ENCODE measurements at places on chromosomes 3 and 15.

DNA sequence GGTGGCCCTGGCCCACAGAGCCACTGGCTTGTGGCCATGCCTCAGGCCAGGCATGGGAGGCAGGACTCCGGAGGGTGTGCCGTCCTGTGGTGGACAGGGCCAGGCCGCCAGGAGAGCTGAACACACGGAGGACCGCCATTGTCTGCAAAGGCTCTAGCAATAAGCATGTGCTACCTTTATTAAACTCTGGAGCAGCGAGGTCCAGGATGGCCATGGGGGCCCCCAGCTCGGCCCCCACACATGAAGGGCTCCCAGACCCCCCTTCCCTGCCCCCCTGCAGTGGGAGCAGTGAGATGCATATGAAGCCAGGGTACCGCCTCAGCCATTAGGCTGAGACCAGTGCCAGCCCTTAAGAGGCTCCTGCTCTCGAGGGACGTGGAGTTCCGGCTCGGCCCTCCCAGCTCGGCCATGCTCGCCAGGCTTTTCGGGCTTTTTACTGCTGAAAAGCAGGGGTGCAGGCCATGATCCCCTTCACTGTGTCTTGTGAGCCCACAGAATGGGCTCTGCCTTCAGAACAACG, 2.7 kb downstream of the AMIGO3 start:
- peak; percentile 26 for DNase-seq

GRCh38 chr3:145953316-145953715, 207.7 kb downstream of the PLOD2 start:
- no peak for DNase-seq

DNA sequence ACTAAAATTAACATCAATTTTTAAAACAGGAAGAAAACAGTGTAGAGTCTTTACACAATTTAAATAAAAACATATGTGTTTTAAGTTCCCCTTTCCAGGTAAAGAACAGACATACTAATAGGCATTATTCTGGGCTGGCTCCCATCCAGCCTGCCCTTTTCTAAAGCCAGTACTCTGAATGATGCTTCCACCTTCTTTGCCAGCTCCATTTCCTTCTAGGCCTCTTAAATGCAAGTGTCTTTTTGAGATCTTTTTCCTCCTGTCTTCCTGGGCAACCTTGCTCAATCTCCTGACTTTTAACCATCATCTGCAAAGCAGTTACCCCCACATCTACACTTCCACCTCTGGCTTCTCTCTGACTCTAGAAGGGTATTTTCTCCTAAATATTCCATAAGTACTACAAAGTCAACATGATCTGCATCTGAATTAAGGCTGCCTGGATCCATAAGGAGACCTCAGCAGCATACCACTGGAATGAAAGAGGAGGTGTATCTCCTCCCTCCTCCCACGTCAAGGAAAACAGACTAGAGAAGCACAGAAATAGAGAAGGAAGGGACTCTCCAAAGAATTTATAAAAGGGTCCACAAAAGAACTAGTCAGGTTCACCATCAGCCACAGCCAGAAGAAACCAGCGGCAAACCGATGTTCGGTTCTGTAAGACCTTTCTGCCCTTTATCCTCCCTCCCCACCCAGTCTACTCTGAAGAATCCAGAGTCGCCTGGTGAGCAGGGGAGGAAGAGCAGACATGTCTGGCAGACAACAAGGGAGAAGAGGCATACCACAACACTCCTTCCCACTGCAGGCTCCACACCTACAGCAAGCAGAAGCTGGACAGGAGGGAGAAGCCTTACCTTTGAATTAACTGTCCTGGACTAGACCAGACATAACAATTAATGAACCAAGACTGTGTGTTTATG, 47.1 kb downstream of the GOLIM4 start:
- no peak for DNase-seq

- DNase-seq, result no peak
Measured at GRCh38 chr15:85407421-85408269, 27.2 kb downstream of the AKAP13 start.

DNA sequence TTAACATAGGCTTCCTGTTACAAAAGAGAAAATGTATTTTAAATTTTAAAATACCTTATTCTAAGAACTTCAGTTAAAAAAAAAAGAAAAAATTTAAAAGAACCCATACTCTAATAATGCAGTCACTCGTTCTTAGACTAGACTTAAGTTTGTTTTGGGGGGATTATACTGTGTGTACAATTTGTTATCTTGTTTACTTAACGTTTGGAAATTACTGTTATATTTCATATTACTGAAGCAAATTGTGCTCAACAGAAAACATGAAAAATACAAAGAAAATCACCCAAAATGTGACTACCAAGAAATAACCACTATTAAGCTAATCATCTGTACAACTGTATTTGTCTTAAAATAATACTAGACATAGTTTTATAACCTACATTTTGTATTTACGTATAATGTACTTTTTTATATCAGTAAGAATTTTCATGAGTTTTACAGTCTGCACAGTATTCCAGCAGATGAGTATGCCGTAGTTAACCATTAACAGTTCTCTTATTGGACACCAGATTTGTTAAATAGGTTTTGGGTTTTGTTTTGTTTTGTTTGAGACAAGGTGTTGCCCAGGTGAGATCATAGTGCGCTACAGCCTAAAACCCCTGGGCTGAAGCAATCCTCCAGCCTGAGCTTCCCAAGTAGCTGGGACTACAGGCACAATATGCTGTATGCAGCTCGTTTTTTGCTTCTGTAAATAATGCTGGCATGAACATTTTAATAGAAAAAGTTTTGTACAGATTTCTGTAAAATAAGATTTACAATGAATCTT, 88.8 kb upstream of the CHD2 start:
- DNase-seq, result peak; percentile 34

GRCh38 chr15:101161656-101162055, 90.2 kb downstream of the CHSY1 start:
- no peak for DNase-seq

DNA sequence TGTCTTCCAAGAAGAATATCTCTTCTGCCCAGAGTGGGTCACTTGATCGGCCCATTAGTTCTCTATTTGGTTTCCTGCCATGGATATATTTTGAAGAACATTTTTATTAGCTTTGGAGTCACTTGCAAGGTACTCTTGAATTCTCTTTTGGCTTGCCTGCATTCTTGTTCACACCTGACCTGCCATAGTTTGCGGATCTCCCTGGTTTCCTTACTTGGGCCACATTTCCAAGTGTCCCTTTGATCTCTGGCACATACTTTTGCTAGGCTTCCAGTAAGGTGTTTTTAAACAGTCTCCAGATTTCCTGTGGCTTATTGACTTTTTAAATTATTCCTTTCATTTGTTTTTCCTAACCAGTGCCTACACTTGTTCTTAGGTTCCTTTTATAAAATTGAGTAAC, 488.5 kb upstream of the MDFIC2 start:
- DNase-seq, result peak; percentile 19

GRCh38 chr15:42604894-42605744, 29.7 kb downstream of the STARD9 start:
- no peak for DNase-seq

DNA sequence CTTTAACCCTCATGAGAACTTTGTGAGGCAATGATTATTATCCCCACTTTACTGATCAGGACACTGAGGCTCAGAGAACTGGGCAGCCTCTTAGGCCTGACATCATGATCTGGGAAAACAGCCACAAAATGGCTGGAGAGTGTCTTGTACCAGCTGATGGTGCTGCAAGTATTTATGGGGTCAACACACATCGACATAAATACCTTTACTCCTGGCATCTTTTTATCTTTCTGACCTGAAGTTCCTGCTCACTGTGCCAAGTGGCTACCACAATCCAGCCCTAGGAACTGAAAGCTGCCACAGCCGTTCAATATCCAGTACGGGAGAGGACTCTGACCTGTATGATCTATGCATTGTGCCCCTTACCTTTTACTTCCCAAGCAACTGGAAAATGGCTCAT, 29.2 kb upstream of the MUC13 start:
- no peak for DNase-seq

DNA sequence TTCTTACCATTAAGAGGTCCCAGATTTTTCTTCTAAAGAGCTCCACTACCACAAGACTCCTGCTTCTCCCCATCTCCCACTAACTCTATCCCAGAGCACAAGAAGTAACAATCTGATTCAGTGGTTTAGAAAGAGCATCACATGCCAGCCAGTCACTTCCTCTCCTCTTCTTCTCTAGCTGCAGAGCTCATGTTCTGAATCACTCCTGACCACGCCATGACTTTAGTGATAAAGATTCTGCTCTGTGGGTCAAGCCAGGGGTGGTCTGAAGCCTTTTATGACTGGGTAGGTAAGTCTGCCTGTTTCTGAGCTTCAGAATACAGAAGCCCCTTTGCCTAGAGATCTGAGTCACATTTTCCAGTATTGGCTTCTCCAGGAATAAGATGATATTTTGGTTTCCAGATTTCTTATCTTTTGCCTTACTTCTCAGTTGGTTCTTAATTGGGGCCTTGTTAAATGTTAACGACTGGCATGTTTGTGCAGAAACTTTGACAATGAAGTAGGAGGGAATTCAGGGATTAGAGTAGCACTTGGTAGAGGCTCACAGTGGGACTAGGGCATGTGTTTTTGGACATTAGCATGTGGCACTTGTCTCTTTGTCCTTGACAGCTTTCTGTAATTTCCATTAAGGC, 27.6 kb upstream of the ADAMTSL3 start:
- DNase-seq, result no peak

DNA sequence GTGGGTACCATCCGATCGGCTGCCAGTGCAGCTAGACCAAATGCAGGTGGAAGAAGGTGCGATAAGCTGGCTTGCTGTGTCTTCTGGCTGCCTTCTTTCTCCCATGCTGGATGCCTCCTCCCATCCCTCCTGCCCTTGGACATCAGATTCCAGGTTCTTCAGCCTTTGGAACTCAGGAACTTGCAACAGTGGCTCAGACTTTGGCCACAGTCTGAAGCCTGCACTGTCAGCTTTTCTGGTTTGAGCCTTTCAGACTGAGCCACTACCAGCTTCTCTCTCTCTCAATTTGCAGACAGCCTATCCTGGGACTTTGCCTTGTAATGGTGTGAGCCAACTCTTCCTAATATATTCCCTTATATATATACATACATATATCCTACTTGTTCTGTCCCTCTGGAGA, 485.5 kb downstream of the FHIT start:
- DNase-seq, result no peak

GRCh38 chr3:14521611-14522010, 18.5 kb downstream of the GRIP2 start:
- DNase-seq, result peak; percentile 14

DNA sequence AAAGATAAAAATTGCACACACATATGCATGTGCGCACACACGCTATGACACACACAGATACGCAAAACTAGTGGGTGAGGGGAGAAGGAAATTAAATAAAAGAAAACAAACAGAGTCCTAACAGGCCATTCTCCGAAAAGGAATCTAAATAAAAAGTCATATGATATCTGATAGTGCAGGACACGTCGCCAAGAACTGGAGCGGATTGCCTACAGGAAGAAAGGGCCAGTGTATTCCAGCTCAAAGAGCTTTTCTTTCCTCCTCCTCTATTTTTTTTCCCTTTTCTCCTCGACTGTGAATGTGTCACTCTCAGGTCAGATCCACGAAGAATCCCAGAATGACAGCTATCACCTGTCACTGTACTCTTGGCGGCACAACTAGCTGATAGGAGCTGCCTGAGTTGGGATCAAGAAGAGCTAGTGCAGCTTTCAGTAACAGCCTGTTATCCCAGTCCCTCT, 157.8 kb downstream of the TIGIT start:
- DNase-seq, result peak; percentile 30

DNA sequence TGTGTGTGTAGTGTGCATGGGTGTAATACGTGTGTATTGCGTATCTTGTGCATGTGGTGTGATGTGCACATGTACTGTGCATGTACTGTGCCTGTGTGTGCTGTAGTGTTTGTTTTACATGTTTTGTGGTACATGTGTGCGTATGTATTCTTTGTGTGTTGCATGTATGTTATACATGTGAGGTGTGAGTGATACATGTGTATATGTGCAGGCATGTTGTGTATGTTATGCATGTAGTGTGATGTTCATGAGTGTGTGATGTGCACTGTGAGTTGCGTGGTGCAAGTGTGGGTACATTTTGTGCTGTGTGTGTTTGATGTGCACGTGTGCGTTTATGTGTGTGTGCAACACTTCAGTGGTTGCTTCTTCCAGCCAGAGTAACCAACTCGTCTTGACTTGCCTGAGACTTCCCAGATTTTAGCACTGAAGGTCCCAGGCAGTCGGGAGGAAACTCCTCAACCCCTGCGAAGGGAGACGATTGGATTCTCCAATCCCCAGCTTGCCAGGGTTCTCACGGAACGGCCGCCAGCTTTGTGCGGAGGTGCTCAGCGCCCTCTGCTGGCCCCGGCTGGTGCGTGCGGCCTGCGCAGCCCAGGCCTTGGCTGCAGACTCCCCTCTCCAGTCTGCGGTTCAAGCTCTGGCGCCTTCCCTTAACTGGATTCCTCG, 3.6 kb downstream of the GALNT15 start:
- DNase-seq, result peak; percentile 88

- DNase-seq, result no peak
Measured at GRCh38 chr3:53884623-53885022, 2.7 kb upstream of the ACTR8 start.

- DNase-seq, result peak; percentile 22
Measured at GRCh38 chr15:77542491-77543001, 90.2 kb downstream of the LINGO1 start.

GRCh38 chr3:43998370-43998835, 243.3 kb upstream of the TOPAZ1 start:
- DNase-seq, result no peak

- DNase-seq, result no peak
Measured at GRCh38 chr3:174168026-174168425, 691.1 kb upstream of the NAALADL2 start.

DNA sequence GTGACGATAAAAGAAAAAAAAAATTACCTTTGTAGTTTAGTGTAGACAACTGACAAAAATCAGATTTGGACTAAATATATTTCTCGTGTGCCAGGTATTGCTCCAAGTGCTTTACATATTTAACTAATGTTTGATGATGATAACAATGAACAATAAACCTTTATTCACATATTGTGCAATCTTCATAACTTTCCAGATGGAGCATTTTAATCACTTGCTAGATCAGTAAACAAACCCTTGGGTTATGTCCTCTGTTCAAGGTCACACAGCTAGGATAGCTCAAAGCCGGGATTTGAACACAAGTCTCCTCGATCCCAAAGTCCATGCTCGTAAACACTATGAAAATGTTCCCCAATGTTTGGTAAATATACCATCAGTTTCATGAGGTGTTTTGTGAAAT, 14.5 kb downstream of the NCEH1 start:
- DNase-seq, result no peak

- DNase-seq, result no peak
Measured at GRCh38 chr15:31811641-31812040, 218.7 kb upstream of the CHRNA7 start.

GRCh38 chr3:4174791-4175190, 128.4 kb upstream of the SETMAR start:
- DNase-seq, result no peak

DNA sequence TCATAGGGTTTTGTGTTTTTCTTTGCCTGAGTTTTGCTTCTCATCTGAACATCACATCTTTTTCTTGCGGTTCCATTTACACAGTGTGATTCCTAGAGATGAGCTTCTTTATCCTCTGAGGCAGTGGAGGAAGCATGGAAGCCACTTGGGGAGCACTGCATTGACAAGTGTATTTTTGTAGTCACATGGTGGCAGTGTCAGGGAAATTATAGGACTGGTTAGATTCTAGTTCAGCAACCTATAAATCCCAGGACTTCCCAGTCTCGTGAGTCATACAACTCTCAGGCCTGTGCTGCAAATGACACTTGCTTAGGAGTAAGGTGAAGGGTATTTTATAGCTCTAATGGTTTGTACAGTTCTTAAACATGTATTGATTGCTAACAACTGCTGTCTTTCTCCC, 58.4 kb downstream of the RBM6 start:
- no peak for DNase-seq

Measured in right hindlimb (tissue), 1 donor.